ENCODE measurements at places on chromosomes 2 and 18. TPM values are rescaled to one million over a fixed set of nuclear protein-coding genes. Genes with fewer than 3 reads are reported as not detected.

Gene LRP1B
- not detected for total RNA-seq

- no peak for DNase-seq
Measured at GRCh38 chr2:158509928-158510797, 53.4 kb downstream of the PKP4 start.

DNA sequence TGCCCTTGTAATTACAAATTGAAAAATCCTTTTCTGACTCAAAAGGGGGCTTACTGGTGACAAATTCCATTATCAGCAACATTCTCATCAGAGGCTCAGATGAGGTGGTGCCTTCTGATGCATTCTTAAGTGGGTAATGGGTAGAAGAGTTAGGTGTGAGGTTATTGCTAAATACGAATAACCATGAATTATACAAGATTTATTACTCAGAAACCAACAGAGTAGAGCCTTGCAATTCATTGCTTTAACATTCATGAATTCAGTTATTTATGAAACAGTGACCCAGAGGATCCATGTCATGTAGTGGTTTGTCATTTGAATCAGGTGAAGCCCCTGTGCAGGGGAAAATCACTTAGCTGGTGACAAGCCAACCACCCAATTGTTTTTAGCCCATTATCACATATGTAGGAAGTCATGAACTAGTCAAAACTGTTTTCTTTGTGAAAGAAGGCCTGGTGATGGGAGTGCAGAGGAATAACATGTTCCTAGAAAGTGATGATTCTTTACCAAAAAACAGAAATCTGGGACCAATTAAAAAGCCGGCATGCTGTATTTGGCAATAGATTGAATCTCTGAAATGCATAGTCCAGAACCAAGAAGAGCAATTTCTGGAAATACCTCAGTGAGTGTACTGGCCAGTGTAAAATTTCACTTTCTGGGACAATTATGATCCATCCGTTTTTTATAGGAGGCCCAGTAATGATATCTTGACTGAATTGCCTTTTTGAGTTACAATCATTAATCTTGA, 70.2 kb downstream of the CRIM1 start:
- no peak for DNase-seq

Gene SPATA3
- not detected for total RNA-seq

- no peak for DNase-seq
Measured at GRCh38 chr2:40556293-40556692, 104.4 kb upstream of the SLC8A1 start.

- DNase-seq: no peak
Measured at GRCh38 chr18:75437979-75438378, 10.5 kb upstream of the SMIM21 start.

DNA sequence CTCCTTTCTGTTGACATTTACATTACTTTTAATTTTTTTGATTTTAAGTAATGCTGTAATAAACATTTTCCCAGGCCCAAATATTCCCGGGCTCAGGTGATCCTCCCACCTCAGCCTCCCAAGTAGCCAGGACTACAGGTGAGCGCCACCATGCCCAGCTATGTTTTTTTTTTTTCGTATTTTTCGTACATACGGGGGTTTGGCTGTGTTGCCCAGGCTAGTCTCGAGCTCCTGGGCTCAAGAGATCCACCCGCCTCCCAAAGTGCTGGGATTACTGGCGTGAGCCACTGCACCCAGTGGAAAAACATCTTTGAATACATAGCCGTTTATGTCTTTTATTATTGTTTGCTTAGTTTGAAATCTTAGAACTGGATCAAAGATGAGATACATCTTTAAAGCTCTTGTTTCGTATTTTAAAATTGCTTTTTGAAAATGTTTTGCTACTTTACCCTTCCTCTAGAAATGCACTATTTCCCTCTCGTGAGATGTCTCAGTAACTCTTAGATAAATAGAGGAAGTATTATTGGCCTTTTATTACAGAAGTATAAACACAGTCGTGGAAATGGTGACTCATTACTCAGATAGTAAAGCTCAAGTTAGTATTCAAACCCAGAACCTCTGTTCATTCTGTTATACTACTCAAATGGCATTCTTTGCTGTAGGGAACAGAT, 2.4 kb downstream of the SMCHD1 start:
- no peak for DNase-seq

DNA sequence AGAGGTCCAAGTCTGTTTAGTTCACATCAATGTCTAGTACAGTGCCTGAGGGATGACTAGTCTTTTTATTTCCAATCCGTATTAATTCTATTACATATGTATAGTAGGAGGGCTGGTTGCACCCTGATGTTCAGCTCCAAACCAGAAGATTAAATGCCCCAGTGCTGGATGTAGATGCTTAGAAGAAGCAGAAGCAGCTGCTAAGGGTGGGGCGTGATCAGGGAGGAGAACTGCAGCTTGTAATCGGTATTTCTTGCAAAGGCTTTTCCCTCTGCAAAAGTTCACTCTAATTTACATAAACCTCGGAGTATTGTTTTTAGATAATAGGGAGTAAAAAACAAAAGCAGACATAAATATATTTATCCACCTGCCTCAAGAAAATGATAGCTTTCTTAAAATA, 145.3 kb upstream of the ITGA4 start:
- peak; percentile 64 for DNase-seq

GRCh38 chr2:239898292-239898925, 126.7 kb downstream of the NDUFA10 start:
- DNase-seq: peak; percentile 30

- DNase-seq: no peak
Measured at GRCh38 chr2:8600456-8600855, 81.4 kb upstream of the ID2 start.

- DNase-seq: no peak
Measured at GRCh38 chr2:205684871-205685313, 2.6 kb downstream of the NRP2 start.

DNA sequence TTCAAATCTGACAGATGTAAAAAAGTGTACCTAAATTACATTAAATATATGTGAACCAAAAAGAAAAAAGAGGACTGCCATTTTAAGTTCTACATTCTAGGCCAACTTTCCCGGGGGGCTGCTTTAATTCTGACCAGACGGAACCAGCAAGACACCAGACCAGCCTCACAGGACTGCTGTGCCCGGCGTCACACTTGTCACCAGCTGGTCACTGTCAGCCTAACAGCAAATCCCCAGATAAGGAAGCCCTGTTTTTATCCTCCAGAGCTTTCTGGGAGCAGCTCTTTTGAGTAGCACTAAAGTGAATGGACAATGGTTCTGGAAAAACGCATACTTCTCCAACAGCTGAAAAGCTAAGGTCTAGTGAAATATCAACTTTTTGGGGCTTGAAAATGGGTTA, 35.6 kb downstream of the CYB5A start:
- no peak for DNase-seq

Gene DRC1
- not detected for total RNA-seq

Gene COPS9
- 113 TPM for total RNA-seq

DNA sequence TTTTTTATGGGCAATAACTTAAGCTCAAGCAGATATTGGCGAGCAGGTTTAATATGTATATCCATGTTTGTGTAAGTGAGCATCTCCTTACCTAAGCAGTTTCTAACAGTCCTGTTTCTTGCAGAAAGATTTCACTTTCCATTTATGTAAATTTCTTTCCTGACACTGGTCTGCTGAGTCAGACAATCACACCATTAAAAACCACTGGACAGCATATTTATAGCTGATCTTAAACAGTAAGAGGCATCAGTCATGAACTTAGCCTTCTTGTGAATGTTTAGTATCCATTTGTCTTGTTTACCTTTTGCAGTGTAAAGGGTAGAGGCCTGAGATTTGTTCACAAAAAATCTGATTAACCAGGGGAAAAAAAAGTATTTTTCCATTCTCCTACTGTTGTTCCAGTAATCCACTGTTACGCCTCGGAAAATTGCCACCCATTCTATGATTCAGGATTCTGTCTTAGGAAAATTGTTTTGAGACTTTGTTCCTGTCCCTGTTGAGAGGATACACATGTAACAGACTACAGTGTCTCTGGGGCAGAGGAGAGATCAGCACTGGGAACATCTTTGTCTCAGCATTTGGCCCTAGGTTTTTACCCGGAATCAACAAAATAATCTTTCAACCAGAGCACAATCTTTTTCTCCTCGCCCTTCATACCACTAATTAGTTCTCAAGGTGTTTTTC, 521.0 kb upstream of the NRP2 start:
- DNase-seq: no peak

- DNase-seq: peak; percentile 75
Measured at GRCh38 chr2:113164930-113165585, 8.7 kb upstream of the PSD4 start.

Gene C1GALT1C1L
- not detected for total RNA-seq

Gene KCNIP3
- total RNA-seq: 5.8 TPM

GRCh38 chr2:15159751-15160177, 401.4 kb downstream of the NBAS start:
- DNase-seq: no peak

DNA sequence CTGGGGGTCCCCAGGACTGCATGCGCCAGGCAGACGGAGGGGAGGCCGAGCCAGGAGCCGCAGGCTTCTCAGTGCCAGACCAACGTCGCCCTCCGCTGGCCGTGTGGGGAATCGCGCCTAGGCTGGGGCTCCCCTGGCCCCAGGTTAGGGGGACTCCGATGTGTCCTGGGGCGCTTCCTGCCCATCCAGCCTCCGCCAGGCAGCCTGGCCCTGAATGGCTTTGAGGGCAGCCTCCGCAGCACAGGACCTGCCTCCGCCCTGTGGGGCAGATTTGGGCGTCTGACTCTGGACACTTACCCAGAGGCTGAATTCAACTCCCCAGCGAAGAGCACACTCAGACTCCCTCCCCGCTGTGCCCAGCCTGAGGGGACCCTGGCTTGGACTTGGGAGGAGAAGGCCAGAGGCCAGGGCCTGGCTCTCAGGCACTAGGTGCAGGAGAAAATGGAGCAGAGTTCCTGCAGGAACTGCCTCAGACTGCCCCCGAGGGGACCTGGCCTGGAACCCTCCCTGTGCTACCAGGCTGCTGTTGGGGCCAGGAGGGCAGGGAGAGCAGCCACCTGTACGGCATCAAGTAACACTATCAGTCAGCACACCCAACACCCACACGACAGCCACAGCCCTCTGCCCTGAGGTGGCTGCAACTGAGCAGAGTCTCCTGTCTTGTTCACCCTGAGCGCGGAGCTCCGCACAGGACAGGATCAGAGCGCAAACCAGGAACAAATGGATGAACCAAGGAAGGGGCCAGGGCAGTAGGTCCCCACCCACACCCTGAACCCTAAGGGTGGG, 597 bp upstream of the TEKT4 start:
- DNase-seq: peak; percentile 40

- no peak for DNase-seq
Measured at GRCh38 chr18:8081872-8082553, 514.9 kb downstream of the PTPRM start.

Gene ANKRD62
- total RNA-seq: not detected

Gene UGT1A5
- 15.0 TPM for total RNA-seq

GRCh38 chr18:57543560-57543959, 42.9 kb downstream of the FECH start:
- no peak for DNase-seq

Gene FRZB
- total RNA-seq: 3.0 TPM

DNA sequence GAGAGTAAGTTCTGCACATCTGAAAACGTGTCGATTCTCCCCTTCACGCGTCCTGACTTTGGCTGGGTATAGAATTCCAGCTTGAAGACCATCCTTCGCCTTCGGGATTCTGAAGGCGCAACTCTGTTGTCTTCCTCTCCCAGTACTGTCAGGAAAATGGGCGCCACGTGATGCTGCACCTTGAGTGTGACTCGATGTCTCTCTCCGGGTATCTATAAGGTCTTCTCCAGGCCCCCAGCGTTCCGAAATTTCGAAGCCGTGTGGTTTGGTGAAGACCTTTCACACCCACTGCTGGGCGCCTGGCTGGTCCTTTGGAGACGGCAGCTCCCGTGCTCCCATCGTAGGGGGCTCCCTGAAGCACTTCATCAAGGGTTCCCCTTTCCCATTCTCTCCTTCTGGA, 203.7 kb downstream of the HDAC4 start:
- no peak for DNase-seq

Gene CFAP210
- not detected for total RNA-seq

Measured in Peyer's patch (tissue), 4 donors.